ENCODE measurements at places on chromosomes 7 and 10. TPM values are rescaled to one million over a fixed set of nuclear protein-coding genes. Genes with fewer than 3 reads are reported as not detected.

The ARF5 gene
- total RNA-seq, result 188 TPM

The FKBP6 gene
- total RNA-seq, result not detected

The SPOCK2 gene
- 0.75 TPM for total RNA-seq

The PRKCQ gene
- 3.7 TPM for total RNA-seq

The PTN gene
- total RNA-seq, result 6.4 TPM

The SUN3 gene
- total RNA-seq, result 1.2 TPM

The HOXA10 gene
- total RNA-seq, result 14.8 TPM

The GIMAP2 gene
- 3.8 TPM for total RNA-seq

The BHLHA15 gene
- total RNA-seq, result 0.64 TPM

The PWWP2B gene
- 9.1 TPM for total RNA-seq

The MBL2 gene
- total RNA-seq, result 0.05 TPM

The UNC5B gene
- total RNA-seq, result 1.2 TPM

The GATA3 gene
- total RNA-seq, result 0.87 TPM

The FRMPD2 gene
- total RNA-seq, result not detected

The STEAP4 gene
- not detected for total RNA-seq

The MKX gene
- 0.05 TPM for total RNA-seq
